NCI-H748 treated with DMSO at 0.1 percent for 48 hours (cell line): ENCODE measurements at places on chromosomes 3 and 15.

DNA sequence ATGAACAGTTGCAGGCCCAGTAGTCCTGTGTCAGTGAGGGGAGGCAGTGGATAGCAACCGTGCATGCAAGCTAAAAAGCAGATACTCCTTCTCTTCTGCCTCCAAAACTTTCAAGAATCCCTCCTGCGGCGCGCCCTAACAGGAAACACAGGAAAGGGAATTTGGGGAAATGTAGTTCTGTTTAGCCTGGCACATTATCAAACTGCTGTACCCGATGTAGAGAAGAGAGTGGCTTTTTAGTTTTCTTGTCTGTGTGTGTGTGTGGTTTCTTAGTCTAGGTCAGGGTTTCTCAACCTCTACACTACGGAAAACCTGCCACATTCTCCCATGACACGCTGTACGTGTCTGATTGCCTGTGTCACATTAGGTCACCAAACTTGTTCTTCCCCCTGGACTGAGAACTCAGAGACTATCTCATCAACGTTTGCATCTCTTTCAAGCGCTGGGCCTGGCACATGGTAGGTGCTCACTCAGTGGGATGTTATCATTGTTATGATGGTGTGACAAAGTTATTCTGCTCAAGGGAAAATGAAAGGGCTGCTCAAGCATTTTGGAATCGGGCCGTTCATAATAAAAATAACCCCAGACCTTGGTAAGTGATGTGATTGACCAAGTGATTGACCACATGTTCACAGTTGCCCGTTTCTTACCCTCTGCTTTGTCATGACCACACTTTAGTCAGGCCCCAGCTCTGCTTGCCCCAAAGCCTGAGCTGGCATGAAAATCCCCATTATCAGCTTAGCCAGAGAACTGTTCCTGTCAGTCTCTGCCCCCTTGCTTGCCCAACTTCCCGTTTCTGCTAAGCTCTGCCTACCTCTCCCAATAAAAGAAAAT lies 33.2 kb downstream of the TM4SF4 start:
- DNase-seq: no peak

GRCh38 chr3:148657470-148657869 lies 40.2 kb upstream of the AGTR1 start:
- no peak for DNase-seq

DNA sequence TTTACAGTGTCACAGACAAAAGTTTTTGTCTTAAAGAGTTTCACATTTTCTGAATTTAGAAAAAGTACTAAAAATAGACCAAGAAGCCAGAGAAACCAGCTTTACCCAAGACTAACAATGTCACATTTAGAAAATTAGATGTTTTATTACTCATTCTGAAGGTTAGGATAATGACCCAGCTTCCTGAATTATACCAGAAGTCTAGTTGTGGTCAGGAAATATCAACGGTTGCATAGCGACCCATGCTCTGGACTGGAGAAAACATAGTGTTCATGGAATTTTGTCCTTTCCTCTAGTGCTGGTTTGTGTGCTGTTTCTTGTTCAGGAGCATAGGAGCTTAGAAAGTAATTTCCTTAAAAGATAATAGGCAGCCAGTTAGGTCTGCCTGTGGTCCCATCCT lies 59.0 kb downstream of the DPPA2 start:
- no peak for DNase-seq

DNA sequence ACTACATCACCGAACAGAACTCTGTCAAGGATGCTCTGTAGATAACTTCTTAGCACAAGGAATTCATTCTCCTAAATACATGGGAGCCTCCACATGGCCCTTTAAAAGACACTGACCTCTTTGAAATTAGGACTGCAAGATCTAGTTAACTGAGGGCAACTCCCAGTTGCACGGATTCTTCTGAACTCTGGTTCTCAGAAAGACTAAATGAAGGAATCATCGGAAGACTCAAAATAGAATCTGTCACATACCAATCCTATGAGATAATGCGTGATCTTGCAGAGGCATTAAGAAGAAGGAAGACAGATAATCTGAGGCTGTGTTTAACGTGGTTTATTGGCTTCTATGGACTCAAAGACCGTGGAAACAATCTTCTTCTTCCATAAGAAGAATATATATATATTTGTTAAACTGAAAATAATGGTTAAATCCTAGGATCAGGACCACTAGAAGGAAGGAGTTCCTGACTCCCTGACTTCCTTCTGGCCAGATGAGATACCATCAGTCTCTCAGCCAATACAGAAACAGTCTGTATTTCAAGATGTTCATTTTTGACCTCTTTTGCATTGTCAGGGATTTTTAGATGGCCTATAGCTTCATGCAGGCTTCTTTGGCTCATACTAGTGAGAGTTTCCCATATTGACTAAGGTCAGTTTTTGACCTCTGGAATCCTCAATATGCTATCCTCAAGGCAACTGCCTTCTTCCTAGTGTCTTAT lies 33.9 kb upstream of the TBC1D23 start:
- DNase-seq: no peak

- no peak for DNase-seq
Observed at GRCh38 chr3:13224967-13225366, 151.7 kb upstream of the IQSEC1 start.

GRCh38 chr15:65873256-65873655 lies 4.0 kb downstream of the RAB11A start:
- DNase-seq: no peak

GRCh38 chr3:195034101-195034500 lies 236.9 kb downstream of the XXYLT1 start:
- DNase-seq: no peak

- DNase-seq: no peak
Observed at GRCh38 chr15:40721701-40722100, 26.7 kb downstream of the RAD51 start.

- no peak for DNase-seq
Observed at GRCh38 chr3:196969134-196969659, 564 bp upstream of the PIGZ start.

GRCh38 chr3:21613372-21614070 lies 137.5 kb downstream of the ZNF385D start:
- DNase-seq: no peak

DNA sequence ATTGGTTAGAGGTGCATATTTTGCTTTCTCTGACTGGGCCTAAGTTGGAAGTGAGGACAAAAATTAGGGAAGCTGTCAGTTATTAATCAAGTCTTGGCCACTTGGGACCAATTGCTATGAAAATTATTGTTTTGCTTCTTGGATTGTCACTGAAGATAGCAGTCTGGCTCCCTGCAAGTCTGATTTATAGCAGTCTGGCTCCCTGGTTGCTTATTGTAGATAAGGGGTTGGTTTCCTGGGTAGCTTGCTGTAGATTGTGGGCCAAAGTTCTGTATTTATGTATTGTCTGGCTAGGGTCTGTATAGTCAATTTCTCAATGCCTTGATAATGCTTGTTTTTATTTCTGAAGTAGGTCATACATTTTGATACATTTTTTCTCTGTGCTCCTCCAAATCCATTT lies 13.3 kb upstream of the DRD3 start:
- DNase-seq: no peak

DNA sequence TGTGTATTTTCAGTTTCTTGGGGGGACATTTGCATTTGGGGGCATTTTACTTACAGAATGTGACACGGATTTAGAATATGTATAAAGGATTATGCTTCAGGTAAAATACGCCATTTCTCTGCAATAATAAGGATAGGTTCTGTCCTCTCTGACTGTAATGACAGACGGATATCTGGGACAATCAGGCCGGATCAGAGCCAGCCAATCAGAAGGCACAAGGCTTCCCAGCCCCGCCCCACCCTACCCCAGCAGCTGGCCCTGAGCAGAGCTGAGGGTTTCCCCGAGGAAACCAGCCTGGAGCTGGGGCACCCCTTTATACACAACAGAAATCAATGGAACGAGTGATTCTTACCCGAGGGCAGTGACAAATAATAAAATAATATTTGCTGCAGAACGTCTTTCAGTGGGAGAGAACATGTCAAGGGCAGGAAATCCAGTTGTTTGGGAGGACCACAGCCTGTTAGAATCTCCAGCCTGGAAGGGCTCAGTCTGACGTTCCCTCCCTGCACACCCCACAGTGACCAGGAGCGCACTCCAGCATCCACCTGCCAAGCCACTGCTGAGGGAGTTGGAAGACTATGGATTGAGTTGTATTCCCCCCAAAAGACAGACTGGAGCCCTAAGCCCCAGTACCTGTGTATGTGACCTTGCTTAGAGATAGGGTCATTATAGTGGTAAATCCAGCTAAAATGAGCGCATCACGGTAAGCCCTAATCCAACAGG lies 30.3 kb upstream of the SEC13 start:
- no peak for DNase-seq

DNA sequence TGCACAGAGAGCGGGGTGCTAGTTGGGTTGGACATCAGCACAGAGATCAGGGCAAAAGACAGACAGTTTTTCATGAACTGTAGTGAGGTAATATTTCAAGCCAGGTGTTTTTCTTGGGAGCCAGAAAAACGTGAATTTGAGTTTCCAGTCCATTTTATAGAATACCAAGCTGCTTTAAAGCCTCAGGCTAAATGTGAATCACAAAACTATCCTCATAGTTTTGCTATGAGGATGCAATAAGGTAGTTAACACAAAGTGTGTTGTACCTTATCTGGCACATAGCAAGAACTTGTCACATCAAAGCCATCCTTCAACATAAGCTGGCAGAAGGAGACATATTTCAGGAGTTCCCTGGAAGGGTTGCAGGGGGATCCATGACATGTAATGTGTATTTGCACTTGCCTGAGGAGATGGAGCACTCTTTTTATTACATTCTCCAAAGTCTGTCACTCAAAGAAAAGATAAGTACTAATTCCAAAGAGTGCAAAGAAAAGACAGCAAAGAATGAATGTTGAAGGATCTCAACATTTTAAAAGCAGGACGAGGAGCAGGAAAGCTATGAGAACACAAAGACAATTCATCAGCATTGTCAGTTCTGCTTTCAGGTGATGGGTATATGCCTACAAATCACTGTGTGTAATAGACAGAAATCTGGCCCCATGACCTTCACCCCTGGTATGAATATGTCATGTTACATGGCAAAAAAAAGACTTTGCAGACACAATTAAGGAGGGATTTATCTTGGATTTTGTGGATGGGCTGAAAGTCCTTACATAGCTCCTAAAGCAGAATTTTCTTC lies 1046.4 kb downstream of the NTRK3 start:
- DNase-seq: no peak

DNA sequence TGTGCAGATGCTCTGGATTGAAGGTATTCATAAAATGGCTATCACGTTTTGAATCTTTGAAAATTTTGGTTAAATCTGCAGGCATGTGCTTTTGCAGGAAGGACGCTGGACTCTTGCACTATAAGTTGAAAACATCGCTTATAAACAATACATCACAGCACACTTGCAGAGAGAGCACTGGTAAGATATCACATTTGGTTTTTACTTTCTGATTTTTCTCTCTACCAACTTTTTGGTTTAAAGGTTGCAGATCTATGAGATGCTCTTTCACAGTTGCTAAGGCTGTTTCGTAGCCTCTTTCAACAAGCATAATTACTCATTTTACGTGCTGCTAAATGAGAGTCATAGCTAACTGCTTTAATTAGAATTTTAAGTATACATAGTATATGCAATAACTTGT lies 724.4 kb upstream of the ARRDC4 start:
- no peak for DNase-seq

DNA sequence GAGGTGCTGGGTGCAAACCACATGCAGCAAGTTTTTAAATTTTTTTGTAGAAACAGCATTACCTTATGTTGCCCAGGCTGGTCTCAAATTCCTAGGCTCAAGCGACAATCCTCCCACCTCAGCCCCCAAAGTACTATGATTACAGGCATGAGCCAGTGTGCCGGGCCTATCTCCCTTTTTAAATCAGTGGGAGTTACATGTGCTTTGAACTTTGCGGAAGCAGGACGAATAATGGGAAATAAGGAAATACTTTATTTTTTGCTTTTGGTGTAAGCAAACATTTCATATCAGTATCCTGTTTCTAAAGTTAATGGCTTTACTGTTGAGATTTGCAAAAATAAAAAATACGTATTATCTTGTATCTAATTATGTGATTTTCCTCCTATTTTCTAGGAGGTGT lies 9.1 kb downstream of the NR1D2 start:
- DNase-seq: no peak
